Large intestine (tissue), 12 donors: ENCODE measurements at places on chromosomes 2 and 18.

GRCh38 chr2:12587729-12588522 lies 128.8 kb upstream of the TRIB2 start:
- peak; percentile 55 for DNase-seq

DNA sequence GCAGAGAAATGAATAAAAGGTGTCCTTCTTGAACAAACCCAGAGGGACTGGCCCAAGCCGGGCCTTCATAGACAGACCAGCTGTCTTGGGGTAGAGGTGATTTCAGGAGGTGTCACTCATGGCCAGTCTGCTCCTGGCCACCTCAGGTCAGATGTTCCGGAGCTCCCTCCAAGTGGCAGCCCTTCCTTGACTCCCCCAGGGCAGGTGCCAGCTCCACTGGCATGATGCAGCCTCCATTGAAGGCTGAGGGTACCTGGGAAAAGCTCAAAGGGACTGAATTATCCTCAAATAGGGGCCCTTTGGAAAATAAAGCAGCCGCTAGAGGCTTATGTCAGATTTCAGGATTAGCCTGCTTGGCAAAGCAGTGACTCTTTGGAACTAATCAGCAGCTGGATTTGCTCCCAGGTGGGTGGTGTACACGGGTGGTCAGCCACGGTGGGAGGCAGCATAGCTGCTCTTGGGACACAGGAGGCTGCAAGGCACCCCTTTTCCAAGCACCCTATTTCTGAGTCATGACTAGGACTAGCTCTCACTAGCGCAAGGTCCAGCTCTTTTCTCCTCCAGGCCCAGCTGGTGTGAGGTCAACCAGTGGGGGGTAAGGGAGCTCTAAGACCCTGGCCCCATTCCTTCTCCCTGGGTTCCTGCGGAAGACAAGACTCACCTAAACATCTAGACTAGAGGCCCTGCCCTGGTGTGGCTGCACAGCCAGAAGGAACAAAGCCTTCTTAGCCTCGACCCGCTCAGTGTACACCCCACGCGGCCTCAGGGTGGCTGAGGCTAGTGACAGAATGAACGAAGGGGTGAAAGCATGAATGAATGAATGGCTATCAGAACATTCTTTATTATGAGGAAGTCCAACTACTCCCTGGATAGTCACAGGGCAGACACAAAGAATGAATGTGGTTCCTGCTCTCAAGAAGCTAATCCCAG lies 29.3 kb downstream of the HS1BP3 start:
- DNase-seq = no peak

- DNase-seq = no peak
These were observed 16.2 kb downstream of the PSTPIP2 start for GRCh38 chr18:46055838-46056230.

DNA sequence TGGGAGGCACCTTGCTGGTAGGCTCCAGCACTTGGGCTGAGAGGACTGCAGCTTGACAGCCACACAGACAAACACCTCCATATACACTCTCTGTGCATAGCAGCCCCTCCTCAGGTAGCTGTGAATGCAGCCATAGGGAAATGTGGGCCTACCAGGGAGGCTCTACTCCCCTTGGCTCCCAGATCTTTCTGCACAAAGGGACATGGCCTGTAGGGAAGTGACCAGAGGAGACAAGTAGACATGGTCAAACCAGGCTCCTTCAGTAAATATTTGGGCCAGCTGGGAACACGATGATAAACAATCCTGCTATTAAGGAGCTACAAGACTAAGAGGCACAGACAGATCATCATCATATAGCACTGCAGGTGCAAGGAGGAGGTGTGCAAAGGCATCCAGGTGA lies 35.9 kb upstream of the PDCL3 start:
- DNase-seq = no peak

DNA sequence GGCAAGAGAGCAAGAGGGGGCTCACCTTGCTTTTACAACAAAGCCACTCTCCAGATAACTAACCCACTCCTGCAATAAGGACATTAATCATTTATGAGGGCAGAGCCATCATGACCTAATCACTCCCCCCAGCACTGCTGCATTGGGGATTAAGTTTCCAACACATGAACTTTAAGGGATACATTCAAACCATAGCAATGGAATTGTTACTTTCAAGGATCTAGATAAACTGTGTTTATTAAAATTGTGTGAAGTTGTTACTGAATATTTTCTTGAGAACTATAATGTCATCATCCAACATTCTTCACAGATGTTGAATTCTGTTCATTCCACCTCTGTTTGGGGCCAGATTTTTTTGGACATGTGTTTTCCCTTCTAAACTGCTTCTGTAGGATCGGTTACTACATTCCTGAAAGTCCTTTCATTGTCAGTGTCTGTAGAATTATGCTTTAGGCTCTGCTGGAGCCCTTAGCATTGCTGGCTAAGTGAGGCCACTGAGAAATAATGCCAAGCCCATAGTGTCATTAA lies 50.4 kb downstream of the SPATS2L start:
- DNase-seq = no peak

DNA sequence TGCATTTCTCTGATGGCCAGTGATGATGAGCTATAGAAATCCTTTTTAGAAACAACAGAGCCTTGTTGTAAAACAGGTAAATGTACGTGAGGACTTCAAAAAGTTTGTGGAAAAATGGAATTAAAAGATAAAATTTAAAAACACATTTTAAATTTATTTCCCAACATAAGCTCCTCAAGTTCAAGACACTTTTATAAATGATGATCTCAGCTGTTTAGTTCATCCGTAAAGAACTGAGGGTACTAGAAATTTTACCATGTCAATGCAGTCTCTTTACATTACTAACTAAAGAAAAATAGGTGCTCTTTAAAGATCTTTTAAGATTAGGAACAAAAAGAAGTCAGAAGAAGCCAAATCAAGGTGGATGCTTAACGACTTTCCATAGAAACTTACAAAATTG lies 52.5 kb downstream of the MSH2 start:
- DNase-seq = no peak

DNA sequence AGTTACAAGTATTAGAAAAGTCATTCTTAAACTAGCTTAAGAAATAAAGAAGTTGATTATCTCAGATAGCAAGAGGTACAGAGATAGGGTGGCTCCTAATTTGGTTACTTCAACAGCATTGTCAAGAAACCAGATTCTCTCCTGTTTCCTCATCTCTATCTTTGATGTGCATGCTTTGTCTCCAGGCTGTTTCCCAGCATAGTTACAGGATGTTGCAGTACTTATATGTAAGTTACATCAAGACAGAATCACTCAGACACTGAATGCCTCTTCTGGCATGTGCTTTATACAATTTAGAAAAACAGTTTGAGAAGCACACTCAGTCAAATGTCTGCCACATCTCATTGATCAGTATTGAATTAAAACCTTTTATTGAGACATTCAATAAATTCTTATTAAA lies 189.5 kb upstream of the UBE2E3 start:
- DNase-seq = no peak

- DNase-seq = peak; percentile 82
These were observed 768.3 kb downstream of the RNF144A start for GRCh38 chr2:7685342-7686015.

- peak; percentile 77 for DNase-seq
These were observed 33.6 kb upstream of the PTMA start for GRCh38 chr2:231674587-231675338.

DNA sequence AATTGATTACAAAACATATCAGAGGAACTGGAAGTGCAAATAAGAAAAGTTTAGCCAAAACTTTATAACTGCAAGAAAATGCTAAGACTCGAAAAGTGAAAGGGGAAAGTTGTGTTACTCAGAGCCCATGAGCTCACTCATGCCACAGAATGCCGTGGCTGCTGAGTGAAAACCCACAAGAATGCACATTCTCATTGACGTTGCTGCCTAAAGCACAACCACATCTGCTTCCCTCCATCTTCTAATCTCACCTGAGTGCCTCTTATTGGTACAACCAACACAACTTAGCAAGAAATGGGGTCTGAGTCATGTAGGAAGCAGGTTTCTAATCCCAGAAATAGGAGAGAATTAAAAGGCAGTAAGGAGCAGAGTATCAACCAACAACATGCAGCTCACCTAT lies 259.7 kb downstream of the LNPK start:
- DNase-seq = no peak

DNA sequence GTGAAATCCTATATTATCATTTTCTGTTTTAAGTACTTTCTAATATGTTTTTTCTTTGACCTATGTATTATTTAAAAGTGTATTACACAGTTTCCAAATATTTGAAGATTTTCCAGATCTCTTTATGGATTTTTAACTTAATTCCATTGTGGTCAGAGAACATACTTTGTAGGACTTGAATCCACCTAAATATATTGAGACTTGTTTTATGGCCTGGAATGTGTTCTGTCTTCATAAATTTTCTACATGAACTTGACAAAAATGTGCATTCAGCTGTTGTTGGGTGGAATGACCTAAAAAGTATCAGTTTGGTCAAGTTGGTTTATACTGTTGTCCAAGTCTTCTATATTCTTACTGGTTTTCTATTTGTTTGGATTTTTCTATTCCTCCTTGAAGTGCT lies 33.8 kb upstream of the TMEM247 start:
- DNase-seq = no peak

DNA sequence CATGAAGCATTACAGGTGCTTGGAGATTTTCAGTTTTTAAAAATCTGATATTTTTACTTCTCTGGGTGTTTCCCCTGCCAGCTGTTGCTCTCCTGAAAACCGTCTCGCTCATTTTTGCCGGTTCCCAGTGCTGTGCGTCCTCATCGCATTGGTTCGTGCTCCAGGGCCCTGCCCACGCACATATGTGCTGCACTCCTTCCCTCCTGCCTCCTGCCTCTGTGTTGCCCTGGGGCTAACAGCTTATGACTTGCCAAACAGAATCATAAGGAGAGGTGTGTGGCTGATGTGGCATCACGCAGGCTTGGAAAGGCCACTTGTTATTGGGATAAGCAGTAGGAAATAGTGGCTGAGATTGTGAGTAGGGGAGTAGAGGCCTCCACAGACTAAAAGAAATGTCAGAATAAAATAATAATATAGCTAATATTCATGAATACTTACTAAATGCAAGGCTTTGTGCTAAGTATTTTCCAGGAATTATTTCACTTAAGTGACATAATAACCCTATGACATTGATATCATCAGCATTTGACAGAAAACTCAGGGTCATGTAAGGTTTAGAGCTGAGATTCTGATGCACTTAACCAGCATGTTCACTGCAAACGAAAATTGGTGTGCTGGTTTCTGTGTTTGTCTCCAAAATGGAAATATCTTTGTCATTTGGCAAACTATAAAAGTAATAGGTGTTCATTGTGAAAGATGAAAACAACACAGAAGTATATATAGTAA lies 53.5 kb downstream of the SLC4A1AP start:
- DNase-seq = no peak

GRCh38 chr2:152335016-152335725 lies at the start of gene FMNL2:
TSS of gene FMNL2 (plus strand) at chr2:152335174.
- DNase-seq = peak; percentile 92

GRCh38 chr2:18356676-18357075 lies 203.8 kb downstream of the RDH14 start:
- DNase-seq = no peak

GRCh38 chr2:120626566-120626965 lies 109.1 kb upstream of the GLI2 start:
- no peak for DNase-seq

- DNase-seq = no peak
These were observed 47.8 kb downstream of the FARSB start for GRCh38 chr2:222608081-222608480.

- DNase-seq = no peak
These were observed 568.8 kb upstream of the ZEB2 start for GRCh38 chr2:145088756-145089155.

- DNase-seq = no peak
These were observed 6.9 kb upstream of the SLC14A2 start for GRCh38 chr18:45608400-45608799.

DNA sequence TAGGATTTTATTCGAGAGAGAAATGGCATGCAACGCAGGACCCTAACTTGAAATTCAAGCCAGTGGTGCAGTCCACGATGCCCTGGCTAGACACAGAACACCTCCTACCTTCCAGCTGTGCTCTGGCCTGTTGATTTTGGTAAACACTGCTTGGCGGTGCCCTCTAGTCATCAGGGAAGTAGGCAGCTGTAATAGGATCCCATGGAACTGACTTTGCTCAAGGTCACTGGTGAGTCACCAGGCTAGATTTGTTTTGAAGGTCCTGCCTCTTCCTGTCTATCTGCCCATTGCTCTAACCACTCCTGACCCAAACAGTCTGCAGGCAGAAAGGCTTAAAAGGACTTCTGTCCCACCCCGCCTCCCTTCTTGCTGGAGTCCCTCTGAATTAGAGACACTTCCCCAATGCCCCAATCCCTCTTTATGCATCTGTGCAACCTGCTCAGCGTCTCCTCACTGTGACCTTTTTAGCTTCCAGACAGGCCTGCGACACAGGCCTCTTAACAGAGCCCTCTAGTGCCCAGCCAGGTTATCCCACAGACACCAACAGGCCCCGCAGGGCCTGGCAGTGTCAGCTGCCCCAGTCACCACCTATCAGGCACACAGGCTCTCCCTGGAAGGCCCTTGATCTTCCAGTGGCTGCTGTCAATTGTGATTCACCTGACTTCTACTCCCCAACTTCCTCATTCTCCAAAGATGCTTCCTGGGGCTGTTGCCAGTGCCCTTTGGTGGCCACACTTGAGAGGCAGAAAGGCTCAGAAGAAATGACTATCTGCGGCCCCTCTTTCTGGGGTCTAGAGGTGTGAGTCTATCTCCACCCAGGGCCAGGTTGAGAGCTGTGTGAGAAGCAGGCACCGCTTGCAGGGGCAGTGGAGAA lies 5.2 kb downstream of the TMEM127 start:
- peak; percentile 89 for DNase-seq

GRCh38 chr18:75201282-75202270 lies 7.4 kb downstream of the PTGR3 start:
- DNase-seq = no peak

- no peak for DNase-seq
These were observed 51.0 kb downstream of the TSHZ1 start for GRCh38 chr18:75261430-75262223.

DNA sequence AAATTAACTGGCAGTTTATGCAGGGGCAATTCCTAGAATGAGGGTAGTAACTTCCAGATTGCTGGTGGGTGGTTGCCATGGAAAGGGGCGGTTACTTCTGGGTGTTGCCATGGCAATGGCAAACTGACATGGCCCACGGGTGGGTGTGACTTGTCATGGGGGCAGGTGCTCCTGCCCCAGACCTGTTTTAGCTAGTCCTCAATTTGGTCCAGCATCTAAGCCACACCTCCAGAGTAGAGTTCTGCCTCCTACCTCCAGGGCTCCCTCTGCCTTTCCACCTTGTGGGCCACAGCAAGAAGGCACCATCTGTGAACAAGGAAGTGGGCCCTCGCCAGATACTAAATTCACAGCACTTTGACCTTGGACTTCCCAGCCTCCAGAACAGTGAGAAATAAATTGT lies 148.7 kb downstream of the TFCP2L1 start:
- no peak for DNase-seq

DNA sequence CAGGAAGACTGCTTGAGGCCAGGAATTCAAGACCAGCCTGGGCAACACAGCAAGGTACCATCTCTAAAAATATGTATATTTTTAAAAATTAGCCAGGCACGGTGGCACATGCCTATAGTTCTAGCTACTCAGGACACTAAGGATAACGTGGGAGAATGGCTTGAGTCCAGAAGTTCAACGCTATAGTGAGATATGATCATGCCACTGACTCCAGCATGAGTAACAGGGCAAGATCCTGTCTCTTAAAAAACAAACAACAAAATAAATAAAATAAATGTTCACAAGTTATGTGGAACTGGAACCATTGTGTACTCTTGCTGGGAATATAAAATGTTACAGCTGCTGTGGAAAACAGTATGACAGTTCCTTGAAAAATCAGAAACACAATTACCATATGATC lies 47.2 kb downstream of the USP34 start:
- DNase-seq = peak; percentile 28
